Left lobe of liver (tissue), 2 donors: ENCODE measurements at places on chromosomes 3 and 15. TPM values are rescaled to one million over a fixed set of nuclear protein-coding genes. Genes with fewer than 3 reads are reported as not detected.

- DNase-seq: no peak
Observed at GRCh38 chr15:86229936-86230335, 150.3 kb downstream of the AGBL1 start.

GRCh38 chr3:77186728-77187127 lies 146.8 kb downstream of the ROBO2 start:
- no peak for DNase-seq

- no peak for DNase-seq
Observed at GRCh38 chr15:60704717-60705116, 225.8 kb upstream of the ICE2 start.

The SLC28A1 gene
- 64.6 TPM for total RNA-seq
